ENCODE measurements at places on chromosomes 6 and 20.

GRCh38 chr20:1761116-1761515 is 103.5 kb upstream of the SIRPG start:
- DNase-seq: peak; percentile 65

- DNase-seq: no peak
These were observed 159.8 kb upstream of the FERMT1 start for GRCh38 chr20:6282642-6283041.

DNA sequence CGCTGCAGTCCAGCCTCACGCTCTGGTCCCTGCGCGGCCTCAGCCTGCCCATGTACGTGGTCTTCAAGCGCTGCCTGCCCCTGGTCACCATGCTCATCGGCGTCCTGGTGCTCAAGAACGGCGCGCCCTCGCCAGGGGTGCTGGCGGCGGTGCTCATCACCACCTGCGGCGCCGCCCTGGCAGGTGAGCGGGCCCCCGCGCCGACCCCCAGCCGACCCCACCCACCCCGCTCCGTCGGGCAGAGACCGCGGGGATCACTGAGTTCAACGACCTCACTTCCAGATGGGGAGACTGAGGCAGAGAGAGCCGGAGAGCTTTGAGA is 545 bp downstream of the SLC35D3 start:
- DNase-seq: no peak

GRCh38 chr20:2692036-2692885 is at the start of gene EBF4:
Gene EBF4 (plus strand): TSS chr20:2692780. CDS start chr20:2693646, 866 bp downstream.
- DNase-seq: peak; percentile 34

GRCh38 chr20:41329435-41330342 is 10.9 kb upstream of the LPIN3 start:
- peak; percentile 96 for DNase-seq

DNA sequence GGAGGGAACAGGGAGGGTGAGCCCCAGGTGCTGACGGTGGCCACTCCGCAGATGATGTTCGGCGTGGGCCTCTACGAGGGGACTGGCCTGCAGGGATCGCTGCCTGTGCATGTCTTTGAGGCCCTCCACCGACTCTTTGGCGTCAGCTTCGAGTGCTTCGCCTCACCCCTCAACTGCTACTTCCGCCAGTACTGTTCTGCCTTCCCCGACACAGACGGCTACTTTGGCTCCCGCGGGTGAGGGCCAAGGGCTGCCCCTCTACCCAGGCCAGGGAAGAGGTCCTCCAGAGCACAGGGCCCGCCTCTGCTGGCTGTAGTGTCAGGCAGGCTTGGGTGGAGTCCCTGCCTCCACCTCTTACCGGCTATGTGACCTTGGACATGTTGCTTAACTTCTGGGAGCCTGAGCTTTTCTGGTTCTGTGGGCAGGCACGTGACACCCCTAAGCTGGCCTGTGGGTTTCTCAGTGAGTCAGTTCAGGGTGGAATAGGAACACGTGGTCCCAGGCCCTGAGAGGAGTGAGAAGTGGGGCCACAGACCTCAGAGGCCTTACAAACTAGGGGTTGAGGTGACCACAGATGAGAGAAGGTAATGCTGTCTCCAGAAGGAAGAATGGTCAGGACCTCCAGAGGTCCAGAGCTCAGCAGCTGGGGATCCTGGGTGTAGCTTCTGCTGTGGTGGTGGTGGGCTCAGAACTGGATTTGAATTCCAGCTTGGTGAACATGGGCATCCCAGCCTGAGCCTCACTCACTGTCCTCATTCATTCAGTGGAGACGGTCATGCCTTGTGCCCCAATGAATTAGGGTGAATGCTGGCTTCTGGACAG is 11.9 kb downstream of the PCIF1 start:
- DNase-seq: peak; percentile 40

DNA sequence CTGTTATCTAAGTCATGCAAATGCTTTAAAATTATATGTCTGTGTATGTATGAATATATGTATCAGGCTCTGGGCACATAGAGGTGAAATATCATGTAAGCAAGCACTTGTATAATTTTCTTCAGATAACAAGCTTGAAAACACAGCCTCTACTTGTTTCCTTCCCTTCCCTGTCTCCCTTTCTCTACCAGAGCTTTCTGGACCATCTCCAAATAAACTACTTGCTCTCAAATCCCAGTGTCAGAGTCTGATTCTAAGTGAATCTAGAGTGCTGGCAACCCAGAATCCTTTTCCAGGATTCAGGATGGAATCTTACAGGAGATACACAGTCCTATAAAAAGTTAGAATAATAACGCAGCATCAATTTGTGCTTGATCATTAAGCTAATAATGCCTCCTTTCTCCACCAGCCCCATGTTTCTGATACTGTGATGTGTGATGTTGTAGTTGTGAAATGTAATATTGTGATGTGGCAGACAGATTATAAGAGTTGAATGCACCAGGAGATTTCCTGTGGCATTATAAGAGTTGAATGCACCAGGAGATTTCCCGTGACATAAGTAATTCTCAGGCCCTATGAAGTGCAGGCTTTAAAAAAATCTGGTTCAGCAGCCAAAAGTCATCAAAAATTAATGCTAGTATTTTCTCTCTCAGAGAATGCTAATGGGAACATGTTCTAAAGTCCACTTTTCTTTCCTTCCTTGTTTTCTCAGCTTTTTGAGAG is 89.6 kb downstream of the PCSK2 start:
- DNase-seq: no peak

- DNase-seq: no peak
These were observed 17.4 kb upstream of the ADGRG6 start for GRCh38 chr6:142284419-142284818.

- DNase-seq: no peak
These were observed 86.3 kb downstream of the SOD2 start for GRCh38 chr6:159606786-159607185.

DNA sequence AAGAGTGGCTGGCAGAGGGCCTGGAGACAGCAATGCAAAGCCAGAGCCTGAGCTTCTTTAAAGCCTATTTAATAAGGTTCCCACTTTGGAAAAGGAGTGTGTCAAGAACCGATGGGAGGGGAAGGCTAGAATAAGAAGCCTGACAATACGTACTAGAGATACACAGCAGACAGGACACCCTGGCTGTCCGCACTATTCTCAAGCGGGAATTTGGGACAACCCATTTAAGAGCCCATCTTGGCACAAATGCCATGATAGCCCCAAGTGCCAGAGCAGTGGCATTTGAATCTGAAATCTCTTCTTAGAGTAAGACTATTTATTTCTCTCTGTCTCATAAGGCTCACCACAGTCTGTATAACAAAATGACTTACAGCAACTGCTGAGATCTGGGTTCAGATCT is 3.1 kb downstream of the GMDS start:
- DNase-seq: no peak

- DNase-seq: peak; percentile 77
These were observed 87.1 kb upstream of the SULF2 start for GRCh38 chr20:47872341-47872740.

- no peak for DNase-seq
These were observed 367.3 kb upstream of the EPHA7 start for GRCh38 chr6:93786474-93787330.

DNA sequence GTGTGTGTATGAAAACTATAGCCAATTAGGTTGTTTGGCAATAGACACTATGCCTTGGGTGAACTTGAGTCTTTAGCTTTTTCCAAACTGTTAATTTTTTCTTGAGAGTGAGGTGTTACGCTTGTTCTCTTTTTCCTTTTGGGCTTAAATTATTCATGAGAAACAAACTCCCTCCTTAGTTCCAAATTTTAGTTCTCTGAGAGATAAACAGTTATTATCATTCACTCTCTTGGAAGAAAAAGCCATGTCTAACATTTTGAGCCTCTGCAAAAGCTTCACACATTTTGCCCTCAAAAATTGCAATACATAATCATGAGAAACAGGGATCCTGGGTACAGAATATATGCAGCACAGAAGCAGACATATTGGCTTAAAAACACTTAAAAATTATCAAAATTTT is 1353.9 kb upstream of the MAP3K7 start:
- no peak for DNase-seq

- DNase-seq: no peak
These were observed 63.6 kb downstream of the FAXC start for GRCh38 chr6:99285881-99286280.

GRCh38 chr6:156718647-156719394 is 58.4 kb upstream of the ARID1B start:
- DNase-seq: peak; percentile 27

- peak; percentile 71 for DNase-seq
These were observed 19.0 kb upstream of the PREX1 start for GRCh38 chr20:48846516-48847492.

GRCh38 chr6:154919806-154920205 is 75.3 kb upstream of the TIAM2 start:
- no peak for DNase-seq

GRCh38 chr20:38766071-38766470 is 17.8 kb downstream of the ACTR5 start:
- DNase-seq: no peak

GRCh38 chr6:43570876-43571441 is 4.9 kb downstream of the XPO5 start:
- DNase-seq: peak; percentile 27

DNA sequence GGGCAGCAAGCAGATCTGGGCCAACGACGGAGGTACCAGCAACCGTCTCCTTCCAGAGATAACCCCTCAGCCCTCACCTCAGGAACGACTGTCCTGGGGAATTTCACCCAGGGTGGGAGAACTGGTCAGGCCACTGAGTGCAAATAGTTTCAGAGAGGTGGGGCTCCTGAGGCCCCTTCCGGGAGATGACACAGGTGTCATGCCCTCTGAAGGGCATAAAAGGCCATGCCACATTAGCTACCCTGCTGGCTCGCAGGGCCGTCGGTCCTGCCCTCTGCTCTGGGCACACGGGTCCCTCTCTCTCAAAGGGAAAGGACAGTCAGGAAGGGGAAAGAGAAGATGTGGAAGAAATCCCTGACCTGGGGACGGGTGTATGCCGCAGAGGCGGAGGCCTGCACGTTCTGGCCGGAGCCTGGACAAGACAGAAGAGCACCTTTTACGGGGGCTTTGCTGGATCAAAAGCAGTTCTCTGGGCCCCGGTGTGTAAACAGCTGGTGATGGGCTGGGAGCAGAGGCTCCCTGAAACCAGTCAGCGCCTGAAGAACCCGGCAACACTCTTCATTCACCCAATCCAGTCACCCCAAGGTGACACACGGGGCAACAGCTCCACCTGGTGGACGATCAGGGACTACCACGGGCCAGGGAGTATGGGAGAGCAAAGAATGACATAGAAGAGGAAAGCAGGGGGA is 6.4 kb upstream of the TAF8 start:
- DNase-seq: peak; percentile 89

GRCh38 chr20:47949230-47949629 is 163.9 kb upstream of the SULF2 start:
- DNase-seq: no peak

DNA sequence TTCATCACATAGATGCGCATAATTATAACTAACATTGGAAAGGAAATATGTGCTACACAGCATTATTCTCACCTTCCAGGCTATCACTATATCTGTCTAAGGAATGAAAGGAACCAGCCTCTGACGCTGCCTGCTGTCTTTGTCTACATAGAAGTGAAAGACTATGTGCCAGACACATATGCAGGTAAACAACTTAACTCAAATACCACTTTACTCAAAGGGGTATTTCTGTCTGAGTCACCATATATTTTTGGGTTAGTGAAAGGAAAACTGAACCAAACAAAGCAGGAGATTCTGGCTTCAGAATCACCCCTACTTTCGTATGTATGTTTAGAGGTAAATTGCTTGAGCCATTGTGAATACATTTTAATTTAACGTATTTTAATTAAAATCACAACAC is 328.6 kb upstream of the PLCB4 start:
- DNase-seq: no peak

DNA sequence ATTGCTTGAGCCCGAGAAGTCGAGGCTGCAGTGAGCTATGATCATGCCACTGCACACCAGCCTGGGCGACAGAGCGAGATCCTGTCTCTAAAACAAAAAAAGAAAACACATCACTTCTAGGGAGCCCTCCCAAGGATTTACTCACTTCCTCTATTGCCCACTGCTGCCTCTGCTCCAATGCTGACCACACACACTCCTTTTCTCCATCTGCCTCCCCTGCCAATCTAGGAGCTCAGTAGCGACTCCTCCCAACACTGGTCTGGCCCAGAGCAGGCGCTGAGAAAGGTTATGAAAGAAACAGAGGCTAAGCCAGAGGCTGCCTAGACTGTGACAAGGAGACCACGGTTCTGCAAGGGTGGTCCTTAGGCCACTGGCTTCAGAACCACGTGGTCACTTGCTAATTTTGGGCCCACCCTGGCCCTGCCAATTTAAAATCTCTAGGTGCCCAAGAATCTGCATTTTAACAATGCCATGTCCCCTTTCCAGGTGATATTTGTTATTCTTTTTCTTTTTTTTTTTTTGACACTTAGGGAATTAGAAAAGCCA is 1.3 kb upstream of the E2F1 start:
- DNase-seq: peak; percentile 78

GRCh38 chr20:23125625-23126191 is 39.6 kb upstream of the CD93 start:
- DNase-seq: peak; percentile 75

- no peak for DNase-seq
These were observed 214.8 kb upstream of the MOCS1 start for GRCh38 chr6:40148882-40149573.

Data from fibroblast of pulmonary artery (primary cell).